ENCODE measurements at places on chromosomes 6 and 20.

GRCh38 chr20:768426-768978 lies at the start of gene SLC52A3:
Gene SLC52A3 (minus strand): TSS chr20:768500. CDS start chr20:765774, 2,726 bp downstream.
- DNase-seq, result no peak

GRCh38 chr6:74946961-74947360 lies 258.9 kb downstream of the COL12A1 start:
- DNase-seq, result no peak

GRCh38 chr6:138971601-138972000 lies 16.5 kb downstream of the REPS1 start:
- DNase-seq, result no peak

DNA sequence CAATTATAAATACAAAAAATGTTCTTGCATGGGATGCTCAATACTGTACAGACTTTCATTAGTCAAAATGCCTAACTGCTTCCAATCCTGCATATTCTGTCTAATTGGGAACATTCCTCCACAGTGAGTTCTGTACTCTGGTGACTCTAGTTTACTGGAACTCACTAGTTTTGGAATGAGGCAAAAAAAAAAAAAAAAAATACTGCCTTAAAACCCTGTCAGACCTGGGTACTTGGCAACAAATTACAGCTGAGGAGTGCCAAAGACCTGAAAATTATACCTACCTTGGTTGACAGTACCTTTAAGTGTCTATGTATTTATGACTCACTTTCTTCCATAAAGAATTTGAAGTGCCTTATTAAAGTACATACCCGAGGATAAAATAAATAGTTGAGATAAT lies 276.7 kb downstream of the FARS2 start:
- no peak for DNase-seq

DNA sequence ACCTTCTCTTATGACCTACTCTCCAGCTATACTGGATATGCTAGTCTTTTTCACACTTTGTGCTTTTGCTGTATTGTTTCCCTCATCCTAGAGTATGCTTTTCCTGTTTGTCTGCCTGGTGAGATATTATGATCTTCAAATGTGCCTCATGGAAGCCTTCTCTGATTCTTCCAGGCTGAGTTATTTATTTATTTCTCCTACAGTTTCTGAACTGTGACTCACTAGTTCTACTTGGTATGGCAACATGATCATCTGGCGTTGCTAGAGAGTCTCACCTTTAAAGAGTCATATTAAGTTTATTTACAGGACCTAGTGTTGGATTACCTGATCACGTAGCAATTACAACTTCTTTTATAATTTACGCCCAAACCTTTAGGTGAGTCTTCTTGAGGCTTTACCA lies 81.2 kb upstream of the HDAC2 start:
- DNase-seq, result no peak

- DNase-seq, result no peak
Observed at GRCh38 chr6:66190858-66191257, 483.8 kb upstream of the EYS start.

- DNase-seq, result no peak
Observed at GRCh38 chr6:109301418-109301817, 80.8 kb downstream of the CD164 start.

DNA sequence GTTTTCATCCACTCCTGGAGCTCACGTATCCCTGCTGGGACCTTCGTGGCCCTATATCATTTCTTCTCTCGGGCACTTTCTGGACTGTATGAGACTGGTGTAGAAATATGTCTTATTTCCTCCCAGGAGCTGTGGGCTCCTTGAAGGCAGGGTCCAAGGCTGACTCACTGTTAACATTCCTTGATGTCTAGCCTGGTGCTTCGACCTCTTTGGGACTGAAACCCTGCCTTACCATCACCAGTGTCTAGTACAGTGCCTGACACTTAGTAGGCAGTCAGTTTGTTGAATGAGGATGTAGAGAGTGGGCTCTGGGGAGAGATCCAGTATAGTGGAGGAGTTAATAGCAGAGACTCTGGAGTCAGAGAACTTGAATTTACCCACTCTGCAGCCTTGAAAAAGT lies 23.6 kb downstream of the POFUT1 start:
- no peak for DNase-seq

- DNase-seq, result no peak
Observed at GRCh38 chr6:119541132-119541905, 191.8 kb upstream of the MAN1A1 start.

DNA sequence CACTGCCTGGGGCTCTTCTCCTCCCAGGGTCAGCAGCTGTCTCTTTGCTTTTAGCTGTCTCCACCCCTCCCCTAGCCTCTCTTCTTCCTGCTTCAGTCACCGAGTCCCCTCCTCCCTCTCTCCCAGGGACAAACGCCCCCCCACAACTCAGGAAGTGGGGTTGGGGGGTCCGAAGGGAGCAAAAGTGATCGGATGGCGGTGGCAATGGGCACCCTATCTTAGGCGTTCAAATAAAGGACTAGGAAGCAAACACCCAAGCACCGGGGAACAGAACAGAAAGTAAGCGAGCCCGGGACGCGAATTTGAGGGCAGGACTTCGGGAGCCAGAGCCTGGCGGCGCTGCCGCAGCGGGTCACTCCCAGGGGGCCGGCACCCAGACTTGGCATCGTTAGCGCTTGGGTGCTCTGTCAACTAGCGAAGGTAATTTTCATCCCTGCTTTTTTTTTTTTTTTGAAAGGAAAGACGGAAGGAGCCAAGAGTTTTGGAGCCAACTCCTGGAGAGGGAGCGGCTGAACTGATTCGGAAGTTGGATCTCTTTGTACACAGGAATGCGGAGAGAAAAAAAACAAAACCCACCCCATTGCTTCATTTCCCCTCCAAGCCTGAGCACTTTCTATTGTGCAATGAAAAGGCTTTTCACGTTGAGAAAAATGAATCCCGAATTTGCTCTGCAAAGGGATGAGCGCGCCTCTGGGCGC lies 815 bp upstream of the ITPR3 start:
- peak; percentile 47 for DNase-seq

- peak; percentile 35 for DNase-seq
Observed at GRCh38 chr6:168865-169455, 123.3 kb upstream of the DUSP22 start.

DNA sequence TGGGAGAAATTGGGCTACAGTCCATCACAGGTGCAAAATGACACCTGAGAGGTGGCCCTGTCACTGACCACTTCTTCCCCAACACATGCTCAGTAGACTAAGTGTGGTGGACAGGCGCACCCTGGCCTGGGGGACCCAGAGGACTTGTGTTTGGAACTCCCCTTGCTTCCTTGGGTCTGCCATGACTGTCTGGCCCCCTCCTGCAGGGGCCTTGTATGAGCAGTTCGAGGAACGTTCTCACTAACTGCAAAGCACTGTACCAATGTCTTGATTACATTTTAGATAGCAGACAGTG lies 4.0 kb upstream of the PCK1 start:
- no peak for DNase-seq

GRCh38 chr6:3409699-3410384 lies 47.0 kb downstream of the SLC22A23 start:
- DNase-seq, result no peak

- DNase-seq, result no peak
Observed at GRCh38 chr6:117344444-117345291, 79.3 kb downstream of the VGLL2 start.

- peak; percentile 54 for DNase-seq
Observed at GRCh38 chr6:52517502-52518278, 59.2 kb downstream of the TRAM2 start.

GRCh38 chr6:79084693-79085092 lies 6.6 kb upstream of the PHIP start:
- DNase-seq, result no peak

- no peak for DNase-seq
Observed at GRCh38 chr20:63642527-63643247, 10.5 kb downstream of the STMN3 start.

DNA sequence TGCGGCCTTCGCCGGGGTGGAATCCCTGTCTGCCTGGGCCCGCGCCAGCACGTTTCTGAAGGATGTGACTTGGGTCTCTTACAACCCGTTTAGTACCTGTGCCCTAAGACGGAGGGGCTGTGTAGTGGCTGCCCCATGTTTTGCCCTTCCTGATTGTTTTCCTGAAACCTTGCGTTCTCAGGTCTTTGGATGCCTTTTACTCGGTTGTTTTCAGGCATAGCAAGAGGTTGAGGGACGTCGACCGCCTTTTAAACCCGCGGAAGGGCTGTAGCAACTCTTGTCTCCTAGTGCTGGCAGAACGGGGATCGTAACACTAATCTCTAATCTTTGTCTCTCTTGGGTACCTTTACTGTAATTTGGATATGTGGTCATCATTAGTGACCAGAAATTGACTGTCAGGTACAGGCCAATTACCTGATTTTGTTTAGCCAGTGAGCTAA lies 706 bp upstream of the NANP start:
- no peak for DNase-seq

DNA sequence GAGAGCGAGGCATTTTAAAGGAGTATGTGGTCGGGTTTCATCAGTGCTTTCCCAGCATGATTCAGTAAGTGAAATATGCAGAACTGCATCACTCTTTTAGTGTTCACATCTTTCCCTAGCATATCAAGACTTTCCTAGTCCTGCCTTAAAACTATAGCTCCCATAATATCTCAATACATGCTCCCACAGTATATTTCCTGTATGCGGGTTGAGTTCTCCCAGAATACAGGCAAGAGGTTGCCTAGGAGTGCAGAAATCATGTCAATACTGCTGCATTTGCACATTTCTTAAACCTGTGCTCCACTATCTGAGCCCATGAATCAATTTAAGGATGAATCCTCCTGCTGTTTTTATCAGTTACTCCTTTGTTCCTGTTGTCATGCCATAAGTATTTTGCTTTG lies 386.6 kb upstream of the SLC35B3 start:
- DNase-seq, result no peak

DNA sequence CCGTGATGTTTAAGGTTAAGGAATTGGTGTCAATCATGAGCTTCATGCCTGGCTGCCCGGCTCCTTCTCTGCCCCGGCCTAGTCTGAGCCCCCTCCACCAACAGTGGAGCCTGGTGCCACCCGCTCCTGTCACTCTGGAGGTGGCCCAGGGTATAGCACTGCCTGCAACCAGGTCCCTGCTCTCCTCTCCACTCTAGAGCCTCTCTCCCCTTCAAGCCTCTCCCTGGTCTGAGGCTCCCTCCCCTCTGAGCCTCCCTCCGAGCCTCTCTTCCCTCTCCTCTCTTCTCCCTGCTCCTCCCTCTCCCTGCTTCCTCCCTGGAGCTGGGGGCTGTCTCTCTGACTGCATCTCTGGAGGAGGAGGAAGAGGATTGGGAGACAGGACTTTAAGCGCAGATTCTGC lies 31.3 kb upstream of the MRGBP start:
- DNase-seq, result no peak

- no peak for DNase-seq
Observed at GRCh38 chr6:166174031-166174430, 6.4 kb upstream of the TBXT start.

DNA sequence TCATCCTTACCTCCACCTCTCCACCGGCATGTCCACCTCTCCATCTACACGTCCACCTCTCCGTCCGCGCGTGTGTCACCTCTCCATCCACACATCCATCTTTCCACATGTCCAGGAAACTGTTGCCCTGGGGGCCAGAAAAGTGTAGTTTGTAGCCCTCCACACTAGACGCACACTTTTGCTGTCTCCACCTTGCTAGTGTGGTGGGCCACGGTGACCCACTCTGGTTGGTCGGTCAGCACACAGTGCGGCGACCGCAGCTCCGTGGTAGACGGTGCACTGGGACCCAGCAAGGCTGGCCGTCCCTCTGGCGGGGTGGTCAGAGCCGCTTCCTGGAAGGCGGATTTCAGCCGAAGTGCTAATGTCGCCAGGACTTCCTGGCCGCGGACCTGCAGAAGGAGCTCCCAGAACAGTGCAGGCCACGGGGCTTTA lies 268.6 kb downstream of the DLL1 start:
- no peak for DNase-seq

GRCh38 chr20:6024768-6025167 lies 29.1 kb downstream of the LRRN4 start:
- DNase-seq, result no peak

- no peak for DNase-seq
Observed at GRCh38 chr20:37877832-37878772, 24.8 kb upstream of the VSTM2L start.

DNA sequence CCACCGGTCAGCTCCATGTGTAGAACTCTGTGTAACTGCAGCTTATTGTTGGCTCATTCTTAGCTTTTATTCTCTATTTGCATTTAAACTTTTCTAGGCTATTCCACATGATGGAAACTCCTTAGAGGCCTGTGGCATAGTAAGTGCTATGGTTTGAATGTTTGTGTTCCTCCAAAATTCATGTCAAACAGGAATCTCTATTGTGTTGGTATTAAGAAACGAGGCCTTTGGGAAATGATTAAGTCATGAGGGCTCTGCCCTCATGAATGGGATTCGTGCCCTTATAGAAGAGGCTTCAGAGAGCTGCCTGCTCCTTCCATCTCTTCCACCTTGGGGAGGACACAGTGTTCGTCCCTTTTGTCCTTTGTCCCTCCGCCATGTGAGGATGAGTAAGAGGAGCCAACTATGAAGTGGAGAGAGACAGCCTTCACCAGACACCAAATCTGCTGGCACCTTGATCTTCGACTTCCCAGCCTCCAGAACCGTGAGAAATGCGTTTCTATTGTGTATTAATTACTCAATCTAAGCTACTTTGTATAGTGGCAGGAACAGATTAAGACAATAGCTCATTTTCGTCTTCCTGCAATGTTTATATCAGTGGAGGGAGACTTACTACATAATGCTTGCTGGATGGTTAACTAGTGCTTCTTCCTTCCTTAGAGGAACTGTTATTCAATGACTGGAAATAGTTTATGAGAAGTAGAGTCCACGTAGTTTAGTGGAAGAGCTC lies 361.1 kb downstream of the FARS2 start:
- no peak for DNase-seq

DNA sequence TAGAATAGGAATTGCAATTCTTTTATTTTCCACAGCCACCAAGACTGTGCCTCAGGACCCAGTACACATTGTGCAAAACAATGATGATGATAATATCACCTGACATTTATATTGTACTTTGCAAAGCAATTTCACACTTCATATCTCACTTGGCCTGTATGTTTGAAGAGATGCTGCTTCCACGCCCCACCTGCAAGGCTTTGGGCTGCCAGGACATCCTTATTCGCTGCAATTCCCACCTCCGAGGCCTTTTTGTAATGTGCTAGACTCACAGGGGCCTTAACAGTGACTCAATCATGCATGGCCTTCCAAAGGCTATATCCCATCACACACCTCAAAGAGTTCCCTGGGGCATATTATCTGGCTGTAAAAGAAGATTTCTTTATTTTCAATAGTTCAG lies 200.9 kb downstream of the MYLK4 start:
- no peak for DNase-seq

DNA sequence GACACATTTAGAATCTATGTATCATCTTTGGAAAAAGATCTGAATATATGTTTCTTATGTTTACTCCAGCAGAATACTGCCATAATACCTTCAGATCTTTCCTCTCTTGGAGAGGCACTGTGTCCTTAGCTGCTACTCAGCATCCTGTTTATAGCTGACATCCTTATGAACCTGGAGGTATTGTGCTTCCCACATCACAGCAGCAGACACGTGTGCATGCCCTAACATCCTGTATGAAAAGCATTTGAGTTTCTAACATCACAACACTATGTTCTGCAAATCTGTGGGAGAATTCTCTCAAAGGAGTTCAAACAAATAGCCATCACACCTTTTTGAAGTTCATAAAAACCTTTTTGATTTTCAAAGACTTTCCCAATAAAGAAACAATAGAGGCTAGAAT lies 216.0 kb downstream of the GJA1 start:
- DNase-seq, result no peak

Data from T-helper 2 cell (primary cell).